ENCODE measurements at places on chromosomes 2 and 18.

DNA sequence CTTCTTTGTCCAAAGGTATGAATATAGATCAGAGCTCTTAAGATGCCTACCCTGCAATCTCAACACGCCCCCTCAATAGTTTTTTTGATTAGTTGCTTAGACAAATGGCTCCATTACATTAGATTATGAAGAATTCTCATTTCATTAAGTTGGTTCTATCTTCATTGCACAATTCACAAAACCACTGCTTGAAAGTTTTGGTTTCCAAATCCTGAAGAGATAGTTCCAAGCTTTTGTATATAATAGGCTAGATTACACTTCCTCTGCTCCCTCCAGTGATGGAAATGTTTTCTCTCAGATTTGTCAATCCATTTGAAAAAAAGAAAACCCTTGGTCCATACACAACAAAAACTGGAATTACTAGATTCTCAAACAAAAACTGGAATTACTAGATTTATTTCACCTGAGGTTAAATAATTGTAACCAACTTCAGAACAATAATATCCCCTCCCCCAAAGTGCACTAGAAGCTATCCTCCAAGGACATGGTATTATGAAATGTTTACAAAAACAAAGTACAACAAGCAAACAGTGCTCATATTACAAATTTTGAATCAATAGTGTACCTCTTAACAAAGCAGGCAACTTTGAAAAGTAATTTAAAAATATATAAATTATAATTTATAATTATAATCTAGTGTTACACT is 6.8 kb upstream of the TLK1 start:
- no peak for DNase-seq

GRCh38 chr2:239002591-239002953 is 154.7 kb downstream of the TWIST2 start:
- DNase-seq, result no peak

DNA sequence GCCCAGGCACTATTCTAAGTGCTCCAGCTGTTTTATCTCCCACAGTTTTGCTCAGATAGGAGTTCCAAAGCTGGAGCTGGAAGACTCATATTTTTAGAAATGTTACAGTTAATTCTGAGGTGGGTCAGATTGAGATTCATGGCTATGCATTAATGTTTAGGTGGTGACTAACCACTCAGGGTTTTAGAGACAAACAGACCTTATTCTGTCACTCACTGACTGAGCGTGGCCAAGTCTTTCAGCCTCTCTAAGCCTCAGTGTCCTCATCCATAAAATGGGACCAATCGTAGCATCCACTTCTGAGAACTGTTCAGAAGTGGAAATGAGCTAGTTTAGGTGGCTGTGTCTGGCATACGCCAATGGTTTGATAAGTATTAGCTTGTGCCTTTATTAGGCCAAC is 4.3 kb upstream of the CASP8 start:
- no peak for DNase-seq

GRCh38 chr2:85611217-85611704 is 605 bp downstream of the C2orf68 start:
- DNase-seq, result no peak

DNA sequence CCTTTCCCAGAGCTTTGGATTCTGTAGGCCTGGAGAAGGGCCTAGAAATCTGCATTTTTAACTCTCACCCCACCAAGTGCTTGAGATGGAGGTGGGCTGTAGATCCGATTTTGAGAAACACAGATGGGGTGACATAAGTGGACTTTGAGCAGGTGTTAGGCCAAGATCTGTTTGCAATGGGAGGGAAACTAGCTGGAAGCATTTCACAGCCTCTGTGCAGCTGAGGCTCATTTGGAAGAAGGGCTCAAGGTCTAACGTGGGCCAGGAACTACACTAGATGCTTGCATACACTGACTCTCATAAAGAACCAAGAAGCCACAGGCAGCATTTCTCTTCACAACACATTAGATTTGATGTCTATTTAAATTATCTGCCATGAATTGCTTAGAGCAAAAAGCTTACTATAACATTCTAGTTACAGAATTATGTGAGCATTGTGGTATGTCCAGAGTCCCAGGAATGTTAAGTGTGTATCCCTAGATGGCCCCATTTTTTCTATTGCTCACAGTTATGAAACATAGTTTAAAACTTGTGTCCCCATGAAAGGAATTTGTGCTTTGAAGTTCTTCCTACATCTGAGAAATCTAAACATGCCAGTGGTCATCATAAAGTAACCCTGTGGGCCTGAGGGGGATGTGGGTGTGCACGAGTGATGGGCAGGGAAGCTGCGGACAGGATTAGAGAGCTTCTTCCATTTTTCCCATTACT is 77.2 kb downstream of the CD28 start:
- no peak for DNase-seq

GRCh38 chr2:63698786-63699548 is 110.2 kb downstream of the MDH1 start:
- peak; percentile 51 for DNase-seq

GRCh38 chr2:628651-629050 is 48.6 kb downstream of the TMEM18 start:
- DNase-seq, result no peak

DNA sequence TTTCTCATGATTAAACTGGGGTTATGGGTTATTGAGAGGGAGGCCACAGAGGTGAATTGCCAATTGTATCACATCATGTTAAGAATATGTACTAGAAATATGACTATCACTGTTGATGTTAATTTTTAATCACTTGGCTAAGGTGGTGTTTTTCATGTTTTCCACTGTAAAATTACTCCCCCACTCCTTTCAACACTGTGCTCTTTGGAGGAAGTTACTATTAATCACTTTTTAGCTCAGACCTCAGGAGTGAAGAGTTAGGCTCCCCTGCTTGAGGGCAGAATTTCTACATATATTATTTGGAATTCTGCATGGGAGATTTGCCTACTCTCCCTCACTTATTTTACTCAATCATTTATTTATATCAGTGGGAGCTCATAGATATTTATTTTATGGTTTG is 76.0 kb upstream of the OSR1 start:
- DNase-seq, result no peak
